Suprapubic skin (tissue), 4 donors: ENCODE measurements at places on chromosomes 6 and 20.
A peak's percentile ranks its signal among the peaks of the same experiment; 100 is the strongest.

GRCh38 chr6:93972791-93973190 lies 553.4 kb upstream of the EPHA7 start:
- no peaks in the 10 kb centered on the region for H3K36me3 ChIP-seq
- DNase-seq = no peak
- no peaks in the 10 kb centered on the region for H3K27me3 ChIP-seq
- no peak overlapping the region for H3K27ac ChIP-seq

GRCh38 chr6:55668591-55668990 lies 89.6 kb upstream of the HMGCLL1 start:
- no peaks in the 10 kb centered on the region for H3K27me3 ChIP-seq
- no peak for DNase-seq
- no peaks in the 10 kb centered on the region for H3K36me3 ChIP-seq
- H3K27ac ChIP-seq = peak overlapping the region; percentile 16
- no peak overlapping the region for H3K4me3 ChIP-seq

DNA sequence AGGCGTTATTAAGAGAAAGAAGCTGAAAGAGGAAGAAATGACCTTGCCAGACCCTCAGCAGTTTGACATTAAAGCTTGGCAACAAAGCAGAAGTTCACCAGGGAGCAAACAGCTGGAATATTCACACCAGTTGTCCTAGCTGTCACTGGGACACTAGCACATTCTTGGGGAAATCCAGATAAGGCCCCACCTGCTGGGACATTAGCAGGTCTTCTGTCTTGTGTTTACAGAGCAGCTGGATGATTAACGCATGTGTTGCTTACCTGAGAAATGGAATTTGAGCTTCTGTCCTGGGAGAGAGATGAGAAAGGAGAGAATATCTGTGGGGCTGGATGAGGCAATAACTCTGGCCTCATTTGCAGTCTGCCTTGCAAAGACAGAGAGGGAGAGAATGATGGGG lies 137.6 kb upstream of the RIN2 start:
- H3K4me3 ChIP-seq = no peak overlapping the region
- H3K27me3 ChIP-seq = no peaks in the 10 kb centered on the region
- no peak overlapping the region for H3K27ac ChIP-seq
- H3K36me3 ChIP-seq = no peaks in the 10 kb centered on the region

- no peak for DNase-seq
- H3K27me3 ChIP-seq = peaks cover 19% of the 10 kb centered on the region
- no peak overlapping the region for H3K4me3 ChIP-seq
- H3K27ac ChIP-seq = no peak overlapping the region
- H3K4me1 ChIP-seq = no peaks in the 10 kb centered on the region
Observed at GRCh38 chr20:63186528-63187316, 29.2 kb downstream of the YTHDF1 start.

- H3K27me3 ChIP-seq = peaks cover 61% of the 10 kb centered on the region
- H3K36me3 ChIP-seq = no peaks in the 10 kb centered on the region
- H3K27ac ChIP-seq = no peak overlapping the region
- H3K4me3 ChIP-seq = peak overlapping the region; percentile 22
Observed at GRCh38 chr20:46174469-46175126, 56.5 kb downstream of the CD40 start.

- H3K27ac ChIP-seq = no peak overlapping the region
- no peaks in the 10 kb centered on the region for H3K27me3 ChIP-seq
- H3K36me3 ChIP-seq = no peaks in the 10 kb centered on the region
- no peak for DNase-seq
- H3K4me1 ChIP-seq = peaks cover 16% of the 10 kb centered on the region
- H3K4me3 ChIP-seq = no peak overlapping the region
Observed at GRCh38 chr20:19847383-19847782, 89.3 kb downstream of the RIN2 start.

- H3K27me3 ChIP-seq = no peaks in the 10 kb centered on the region
- peaks cover 78% of the 10 kb centered on the region for H3K4me1 ChIP-seq
- no peak for DNase-seq
- H3K36me3 ChIP-seq = no peaks in the 10 kb centered on the region
- H3K4me3 ChIP-seq = no peak overlapping the region
Observed at GRCh38 chr20:41050361-41051008, 21.9 kb downstream of the TOP1 start.

DNA sequence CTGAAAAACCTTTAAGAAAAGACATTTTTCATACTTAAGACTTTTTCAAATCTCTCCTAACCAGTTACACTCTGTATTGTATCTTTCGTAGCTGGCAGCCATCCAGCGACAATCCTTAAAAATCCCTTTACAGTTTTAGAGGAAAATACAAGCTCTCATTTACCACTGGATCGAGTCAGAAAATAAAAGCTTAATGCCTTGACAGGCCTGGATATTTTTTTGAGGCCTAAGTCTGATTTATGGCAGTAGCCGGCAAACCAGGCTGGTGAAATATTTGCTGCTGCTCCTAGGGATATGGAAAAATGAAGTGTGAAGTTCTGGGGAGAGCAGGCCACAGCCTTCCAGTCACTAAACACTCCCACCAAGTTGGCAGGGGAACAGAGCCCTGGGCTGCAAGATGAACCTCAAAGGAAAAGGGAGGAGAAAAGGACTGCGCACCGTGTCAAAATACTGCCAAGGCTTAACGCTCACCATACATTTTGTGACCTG lies 213.0 kb upstream of the SUPT3H start:
- peaks cover 17% of the 10 kb centered on the region for H3K4me1 ChIP-seq
- DNase-seq = no peak
- no peaks in the 10 kb centered on the region for H3K27me3 ChIP-seq
- no peaks in the 10 kb centered on the region for H3K36me3 ChIP-seq

- no peaks in the 10 kb centered on the region for H3K27me3 ChIP-seq
- H3K4me3 ChIP-seq = no peak overlapping the region
Observed at GRCh38 chr6:97222903-97223302, 60.1 kb downstream of the MMS22L start.

- H3K27me3 ChIP-seq = no peaks in the 10 kb centered on the region
- no peak overlapping the region for H3K4me3 ChIP-seq
- no peak overlapping the region for H3K27ac ChIP-seq
- H3K4me1 ChIP-seq = no peaks in the 10 kb centered on the region
- H3K36me3 ChIP-seq = no peaks in the 10 kb centered on the region
Observed at GRCh38 chr6:7650878-7651277, 60.9 kb downstream of the SNRNP48 start.

DNA sequence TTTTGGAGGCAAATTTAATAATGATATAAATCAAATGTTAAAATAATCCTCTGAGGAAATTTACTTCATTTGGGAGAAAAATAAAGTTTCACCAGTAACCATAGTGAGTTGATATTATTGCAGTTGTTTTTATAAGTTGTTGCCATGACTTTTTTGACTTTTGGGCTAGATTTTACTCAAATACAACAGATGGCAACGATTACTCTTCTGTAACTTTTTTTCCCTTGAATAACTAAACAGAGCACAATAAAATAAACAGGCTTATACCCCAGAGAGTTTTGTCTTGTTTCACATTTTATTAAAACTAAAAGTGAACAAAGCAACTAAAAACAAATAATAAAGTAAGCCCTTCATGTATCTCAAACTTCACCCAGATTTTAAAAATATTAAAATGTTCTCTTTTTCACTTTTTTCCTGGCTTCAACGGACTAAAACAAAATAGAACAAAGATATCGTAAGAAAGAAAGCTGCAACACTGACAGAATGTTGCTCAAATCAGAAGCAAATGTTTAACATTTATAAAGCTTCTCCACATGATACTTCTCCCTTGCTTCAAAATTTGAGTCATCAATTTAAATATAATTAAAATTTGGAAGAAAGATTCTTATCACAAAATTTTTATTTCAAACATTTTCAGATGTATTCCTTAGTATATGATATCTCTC lies 42.5 kb upstream of the BMP5 start:
- no peaks in the 10 kb centered on the region for H3K4me1 ChIP-seq
- no peaks in the 10 kb centered on the region for H3K27me3 ChIP-seq
- H3K4me3 ChIP-seq = no peak overlapping the region

DNA sequence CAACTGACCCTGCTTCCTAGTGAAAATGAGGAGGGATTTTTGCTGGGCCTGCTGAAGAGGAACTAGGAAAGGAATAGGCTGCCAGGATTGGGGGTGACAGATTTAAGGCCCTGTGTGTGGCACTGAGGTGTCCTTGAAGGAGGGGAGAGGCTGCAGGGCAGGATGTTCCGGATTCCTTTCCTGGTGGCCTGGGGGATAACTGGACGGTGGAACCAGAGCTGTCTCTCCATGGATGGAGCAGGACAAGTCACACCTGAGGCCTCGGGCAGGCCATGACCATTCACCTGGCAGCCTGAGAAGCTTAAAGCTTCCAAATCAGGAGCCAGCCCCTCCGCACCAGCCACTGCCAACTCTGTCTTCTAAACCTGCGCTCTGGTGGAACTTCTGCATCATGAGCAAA lies 56.0 kb upstream of the SLC22A23 start:
- no peaks in the 10 kb centered on the region for H3K36me3 ChIP-seq
- no peak for DNase-seq
- H3K27me3 ChIP-seq = no peaks in the 10 kb centered on the region
- no peak overlapping the region for H3K27ac ChIP-seq
- H3K4me1 ChIP-seq = peaks cover 12% of the 10 kb centered on the region
- no peak overlapping the region for H3K4me3 ChIP-seq

DNA sequence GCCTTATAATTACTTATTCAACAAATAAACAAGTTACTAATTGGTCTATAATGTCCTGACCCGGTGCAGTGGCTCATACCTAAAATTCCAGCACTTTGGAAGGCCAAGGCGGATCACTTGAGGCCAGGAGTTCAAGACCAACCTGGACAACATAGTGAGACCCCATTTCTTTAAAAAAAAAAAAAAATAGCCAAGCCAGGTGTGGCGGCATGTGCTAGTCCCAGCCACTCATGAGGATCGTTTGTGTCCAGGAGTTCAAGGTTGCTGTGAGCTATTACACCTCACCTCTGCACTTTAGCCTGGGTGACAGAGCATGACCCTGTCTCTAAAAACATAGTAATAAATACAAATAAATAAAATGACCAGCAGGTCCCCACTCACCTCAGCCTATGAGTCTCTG lies 9.8 kb upstream of the UBE2V1 start:
- no peak overlapping the region for H3K27ac ChIP-seq
- peaks cover 18% of the 10 kb centered on the region for H3K4me1 ChIP-seq
- peaks cover 45% of the 10 kb centered on the region for H3K36me3 ChIP-seq
- DNase-seq = no peak
- no peaks in the 10 kb centered on the region for H3K27me3 ChIP-seq
- H3K4me3 ChIP-seq = no peak overlapping the region

DNA sequence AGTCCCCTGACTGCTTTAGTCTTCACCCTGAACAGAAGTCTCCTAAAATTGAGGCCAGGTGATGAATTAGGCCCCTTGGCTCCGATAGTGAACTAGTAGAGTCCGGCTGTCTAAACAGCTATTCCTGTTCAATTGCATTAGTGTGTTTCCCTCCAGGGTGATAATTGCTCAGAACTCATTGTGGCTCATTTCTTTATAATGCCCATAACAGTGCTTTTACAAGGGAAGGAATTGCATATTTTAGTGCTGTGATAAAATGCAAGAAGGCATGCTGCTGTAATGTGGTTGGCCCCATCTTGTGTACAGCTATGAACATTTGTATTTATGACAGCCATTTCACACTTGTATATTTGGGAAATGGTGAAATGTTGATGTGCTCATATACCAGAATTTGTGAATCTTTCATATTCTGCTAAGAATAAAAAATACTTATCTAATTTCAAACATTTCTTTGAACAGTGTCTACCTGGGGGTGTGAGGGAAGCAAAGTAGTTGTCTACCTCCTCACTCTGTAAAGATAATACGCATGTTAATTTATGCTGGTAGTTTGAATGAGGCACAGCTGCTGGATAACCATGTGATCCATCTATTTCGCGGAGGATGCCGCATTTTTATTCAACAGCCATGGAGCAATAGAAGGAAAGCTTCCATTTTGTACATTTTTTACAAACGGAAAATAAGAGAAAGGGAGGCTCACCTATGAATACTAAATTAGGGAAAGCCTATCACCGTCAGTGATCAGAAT lies 451.4 kb downstream of the NKAIN2 start:
- no peak for DNase-seq
- no peaks in the 10 kb centered on the region for H3K4me1 ChIP-seq
- H3K27ac ChIP-seq = no peak overlapping the region

GRCh38 chr20:41242807-41243206 lies 74.7 kb downstream of the ZHX3 start:
- H3K4me3 ChIP-seq = no peak overlapping the region
- no peak overlapping the region for H3K27ac ChIP-seq
- DNase-seq = no peak
- peaks cover 34% of the 10 kb centered on the region for H3K4me1 ChIP-seq
- no peaks in the 10 kb centered on the region for H3K36me3 ChIP-seq
- H3K27me3 ChIP-seq = no peaks in the 10 kb centered on the region

GRCh38 chr6:84920021-84920420 lies 155.6 kb upstream of the TBX18 start:
- H3K27me3 ChIP-seq = no peaks in the 10 kb centered on the region
- H3K4me3 ChIP-seq = no peak overlapping the region
- no peaks in the 10 kb centered on the region for H3K4me1 ChIP-seq
- no peak overlapping the region for H3K27ac ChIP-seq
- no peak for DNase-seq

GRCh38 chr6:115934145-115934544 lies 126.5 kb downstream of the FRK start:
- H3K27me3 ChIP-seq = no peaks in the 10 kb centered on the region
- no peak overlapping the region for H3K4me3 ChIP-seq
- H3K27ac ChIP-seq = no peak overlapping the region
- no peaks in the 10 kb centered on the region for H3K4me1 ChIP-seq
- DNase-seq = no peak

DNA sequence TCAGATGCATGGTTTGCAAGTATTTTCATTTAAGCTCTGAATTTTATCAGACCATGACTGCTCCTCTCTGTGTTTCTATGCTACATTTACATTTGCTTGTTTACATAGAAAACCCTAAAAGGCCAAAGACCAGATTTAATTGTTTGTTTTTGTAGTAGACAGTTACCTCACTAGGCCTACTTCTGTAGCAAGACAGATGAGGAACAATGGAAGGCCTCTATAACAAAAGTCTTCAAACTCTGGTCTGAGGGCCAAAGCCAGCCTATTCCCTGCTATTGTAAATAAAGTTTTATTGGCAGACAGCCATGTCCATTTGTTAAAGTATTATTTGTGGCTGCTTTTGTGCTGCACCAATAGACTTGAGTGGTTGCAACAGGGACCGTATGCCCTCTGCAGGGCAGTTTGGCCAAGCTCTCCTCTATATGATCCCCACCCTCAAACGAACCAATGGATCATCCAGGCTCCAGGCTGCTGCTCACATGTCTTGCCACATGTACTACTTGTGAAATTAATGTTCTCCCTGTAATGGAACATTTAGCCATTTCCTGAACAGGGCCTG lies 182.0 kb downstream of the DOK5 start:
- no peak overlapping the region for H3K27ac ChIP-seq
- H3K36me3 ChIP-seq = no peaks in the 10 kb centered on the region
- H3K4me3 ChIP-seq = no peak overlapping the region
- H3K27me3 ChIP-seq = peaks cover 3% of the 10 kb centered on the region
- no peaks in the 10 kb centered on the region for H3K4me1 ChIP-seq
